ENCODE measurements at places on chromosomes 16 and 17.

DNA sequence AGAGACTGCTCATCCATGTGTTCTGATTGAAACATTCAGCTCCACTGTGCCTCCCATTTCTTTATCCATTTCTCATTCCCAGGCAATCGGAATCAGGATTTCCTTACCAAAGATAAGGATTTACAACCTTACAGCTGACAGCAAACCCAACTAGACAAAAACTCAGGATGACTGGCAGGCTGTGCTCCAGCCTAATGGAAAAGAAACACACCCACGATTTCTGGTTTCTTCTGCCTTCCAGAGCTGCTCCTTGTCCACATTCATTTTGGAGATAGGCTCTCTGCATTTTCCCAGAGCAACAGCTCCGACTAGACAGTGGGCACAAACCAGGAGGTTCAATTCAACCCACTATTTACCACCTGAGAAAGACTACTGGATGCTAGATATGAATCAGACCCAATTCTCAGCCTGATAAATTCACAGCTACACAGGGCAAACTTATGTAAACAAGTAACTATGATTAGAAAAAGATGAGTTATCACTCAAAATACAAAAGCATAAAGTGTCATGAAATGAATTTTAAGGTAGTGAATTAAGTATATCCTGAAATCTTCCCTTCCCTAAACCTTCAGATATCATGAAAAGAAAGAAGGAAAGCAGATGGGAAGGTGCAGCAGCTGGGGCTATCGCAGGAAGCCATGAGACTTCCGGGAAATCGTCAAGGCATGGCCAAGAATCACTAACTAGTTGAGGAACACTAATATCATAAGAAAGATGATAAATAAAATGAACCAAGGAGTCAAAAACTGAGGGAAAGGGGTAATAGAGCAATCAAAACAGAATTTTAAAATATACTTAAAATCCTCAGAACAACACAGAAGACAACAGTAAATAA lies 44.8 kb upstream of the CLEC18B start:
- no peak for DNase-seq

GRCh38 chr16:66228792-66229191 lies 137.7 kb upstream of the CDH5 start:
- DNase-seq, result no peak

- no peak for DNase-seq
These were observed 5.3 kb downstream of the CTNS start for GRCh38 chr17:3641717-3642486.

DNA sequence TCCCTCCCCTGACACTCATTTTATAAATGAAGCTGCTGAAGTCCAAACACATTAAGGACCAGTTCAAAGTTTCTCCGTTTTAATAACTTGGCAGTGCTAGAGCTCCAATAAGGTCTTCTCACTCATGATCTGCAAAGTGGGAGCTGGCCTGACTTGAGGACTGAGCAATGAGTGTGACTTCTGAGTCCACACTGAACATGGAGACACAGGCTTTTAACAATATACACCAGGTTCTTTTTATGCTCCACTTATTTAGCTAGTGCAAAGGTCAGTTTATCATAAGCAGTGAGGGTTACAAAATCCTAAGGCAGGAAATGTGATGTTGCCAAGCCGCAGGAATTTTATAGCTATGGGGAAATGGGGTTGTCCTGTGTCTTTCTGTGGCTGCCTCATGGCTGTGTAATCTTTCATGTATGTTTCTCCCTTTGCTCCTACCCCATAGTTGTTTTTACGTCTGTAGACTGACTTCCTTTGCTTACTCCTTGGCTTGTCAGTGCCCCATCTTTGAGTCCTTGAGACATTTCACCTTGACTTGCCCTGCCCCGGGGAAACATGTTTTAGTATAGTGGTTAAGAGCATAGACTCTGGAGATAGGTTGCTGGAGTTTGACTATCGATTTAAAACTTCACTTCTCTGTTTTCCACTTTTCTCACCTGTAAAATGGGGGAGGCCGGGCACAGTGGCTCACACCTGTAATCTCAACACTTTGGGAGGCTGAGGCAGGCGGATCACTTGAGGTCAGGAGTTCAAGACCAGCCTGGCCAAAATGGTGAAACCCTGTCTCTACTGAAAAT lies 12.2 kb upstream of the MMD start:
- DNase-seq, result no peak

GRCh38 chr16:3346041-3346440 lies 9.6 kb upstream of the OR2C1 start:
- DNase-seq, result no peak

DNA sequence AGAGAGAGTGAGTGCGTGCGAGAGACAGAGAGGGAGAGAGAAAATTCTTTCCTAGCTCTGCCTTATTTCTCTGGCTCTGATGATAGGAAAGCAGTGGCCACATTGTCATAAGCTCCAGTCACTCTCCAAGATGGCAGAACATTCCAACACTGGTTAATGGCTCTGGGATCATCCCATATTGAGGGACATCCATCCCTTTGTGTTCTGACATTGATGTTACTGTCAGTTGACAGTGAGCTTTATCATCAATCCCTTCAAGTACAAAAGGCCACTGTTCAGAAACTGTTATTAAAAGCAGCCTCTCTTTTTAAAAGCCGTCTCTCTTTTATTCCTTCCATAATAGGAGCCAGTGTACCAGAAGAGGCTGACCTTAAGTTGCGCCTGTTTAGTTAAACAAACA lies 1084.9 kb upstream of the RBFOX1 start:
- no peak for DNase-seq

GRCh38 chr17:44672479-44673093 lies 16.3 kb downstream of the MEIOC start:
- DNase-seq, result no peak

DNA sequence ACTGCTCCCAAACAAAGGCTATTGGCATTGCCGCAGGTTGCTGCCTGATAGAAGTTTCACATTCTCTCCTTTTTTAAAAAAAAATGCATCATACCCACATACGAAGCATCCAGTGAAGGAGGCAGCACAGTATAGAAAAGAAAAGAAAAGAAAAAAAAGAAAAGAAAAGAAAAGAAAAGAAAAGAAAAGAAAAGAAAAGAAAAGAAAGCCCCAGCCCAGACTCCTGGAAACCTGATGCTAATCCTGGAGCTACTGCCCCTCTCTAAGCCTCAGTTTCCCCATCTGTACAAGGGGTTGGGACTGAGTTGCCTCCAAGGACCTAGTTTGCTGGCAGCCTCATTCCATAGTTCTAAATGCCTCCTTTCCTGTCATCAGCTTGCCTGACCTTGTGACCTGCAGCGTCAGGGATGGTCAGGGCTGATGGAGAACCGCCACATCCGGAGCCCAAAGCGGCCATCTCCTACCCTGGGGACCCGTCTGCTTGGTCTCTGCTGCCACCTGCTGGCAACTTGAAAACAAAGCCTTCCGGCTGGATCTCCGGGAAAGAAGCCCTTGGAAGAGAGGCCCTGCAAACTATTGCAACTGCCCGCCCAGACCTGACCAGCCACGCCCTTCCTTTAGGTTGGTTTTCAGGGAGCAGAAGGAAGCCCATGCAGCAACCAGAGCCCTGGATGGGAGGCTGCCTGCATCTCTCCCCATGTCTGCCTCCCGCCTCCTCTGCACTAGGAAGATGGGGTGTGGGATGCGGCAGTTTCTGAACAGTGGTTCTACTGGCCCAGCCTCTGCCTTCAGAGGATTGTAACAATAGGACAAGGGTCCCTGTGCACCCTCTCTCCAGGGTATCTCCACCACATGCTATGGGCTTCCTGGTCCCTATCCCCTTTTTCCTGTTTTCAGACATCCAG lies 13.0 kb downstream of the AIPL1 start:
- DNase-seq, result peak; percentile 76

- no peak for DNase-seq
These were observed 715 bp downstream of the ENDOV start for GRCh38 chr17:80415626-80416137.

DNA sequence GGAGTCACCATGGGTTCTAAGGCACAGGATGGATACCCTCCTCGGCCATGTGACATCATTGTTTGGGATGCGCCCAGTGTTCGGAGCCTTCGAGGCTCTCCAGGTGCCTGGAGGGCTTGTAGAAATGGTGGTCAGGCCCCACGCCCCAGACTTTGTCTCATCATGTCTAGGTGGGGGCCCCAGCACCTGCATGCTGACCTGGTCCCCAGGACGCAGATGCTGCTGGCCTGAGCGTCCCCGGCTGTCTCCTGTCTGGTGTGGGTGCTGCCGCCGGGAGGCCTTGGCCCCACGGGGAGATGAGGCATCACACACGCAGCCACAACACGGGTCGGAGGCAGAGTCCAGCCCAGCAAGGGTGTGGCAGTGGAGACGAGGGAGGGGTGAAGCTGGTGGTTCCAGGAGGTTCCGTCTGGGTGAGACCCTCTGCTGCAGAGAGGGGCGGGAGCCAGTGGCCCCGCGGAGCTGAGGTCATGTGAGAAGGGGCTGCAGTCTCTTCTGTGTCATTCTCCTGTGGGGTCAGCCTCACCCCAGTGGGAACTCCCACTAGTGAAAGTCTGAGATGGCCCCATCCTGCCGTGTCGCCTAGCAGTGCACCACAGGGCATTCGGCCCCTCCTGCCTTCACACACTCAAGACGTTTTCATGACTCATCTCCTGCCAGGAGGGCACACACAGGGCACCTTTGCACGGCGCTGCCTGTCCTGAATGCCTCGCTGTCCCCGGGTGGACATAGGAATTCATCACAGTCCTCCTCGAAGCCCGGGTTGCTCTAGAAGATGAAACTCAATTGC lies 46.6 kb downstream of the JPH3 start:
- no peak for DNase-seq

- no peak for DNase-seq
These were observed 47.1 kb downstream of the VAC14 start for GRCh38 chr16:70753694-70754325.

- no peak for DNase-seq
These were observed 266.7 kb downstream of the SOX9 start for GRCh38 chr17:72387487-72387886.

DNA sequence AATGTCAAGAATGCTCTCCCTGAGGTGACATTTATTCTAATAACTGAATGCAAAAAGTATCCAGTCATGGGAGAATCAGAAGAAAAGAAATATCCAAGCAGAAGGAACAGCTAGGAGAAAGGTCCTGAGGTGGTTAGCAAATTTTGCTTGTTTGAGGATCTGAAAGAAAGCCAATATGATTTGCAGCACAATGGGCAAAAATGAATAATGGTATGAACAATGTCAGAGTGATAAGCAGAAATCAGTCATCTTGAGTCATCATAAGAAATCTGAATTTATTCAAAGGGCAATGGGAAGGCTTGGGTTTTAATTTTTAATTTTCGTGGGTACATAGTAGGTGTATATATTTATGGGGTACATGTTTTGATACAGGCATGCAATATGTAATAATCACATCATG lies 68.5 kb downstream of the BRIP1 start:
- DNase-seq, result no peak

DNA sequence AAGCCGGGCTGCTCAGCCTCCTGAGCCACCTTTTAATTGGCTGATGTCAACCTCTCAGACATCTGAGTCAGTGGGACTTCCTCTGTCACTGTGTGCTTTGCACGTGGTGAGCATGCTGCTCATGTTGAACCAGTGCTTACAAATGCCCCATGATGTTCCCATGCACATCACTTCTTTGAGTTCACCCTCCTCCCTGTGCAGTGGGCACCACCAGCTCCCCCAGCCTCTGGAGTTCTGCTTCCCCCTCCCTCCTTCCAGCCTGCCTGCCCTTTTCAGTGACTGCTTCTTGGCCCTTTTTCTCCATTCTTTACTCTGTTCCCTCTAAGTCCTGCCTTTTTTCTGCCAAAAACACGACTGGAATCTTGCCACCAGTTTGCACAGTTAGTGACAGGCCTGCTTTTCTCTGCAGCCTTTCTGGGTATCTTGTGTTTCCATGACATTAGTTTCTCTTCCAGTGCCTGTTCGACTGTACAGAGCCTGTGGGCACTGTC lies 41.6 kb downstream of the USP10 start:
- no peak for DNase-seq

GRCh38 chr16:20812510-20812909 lies 6.2 kb downstream of the REXO5 start:
- DNase-seq, result no peak

DNA sequence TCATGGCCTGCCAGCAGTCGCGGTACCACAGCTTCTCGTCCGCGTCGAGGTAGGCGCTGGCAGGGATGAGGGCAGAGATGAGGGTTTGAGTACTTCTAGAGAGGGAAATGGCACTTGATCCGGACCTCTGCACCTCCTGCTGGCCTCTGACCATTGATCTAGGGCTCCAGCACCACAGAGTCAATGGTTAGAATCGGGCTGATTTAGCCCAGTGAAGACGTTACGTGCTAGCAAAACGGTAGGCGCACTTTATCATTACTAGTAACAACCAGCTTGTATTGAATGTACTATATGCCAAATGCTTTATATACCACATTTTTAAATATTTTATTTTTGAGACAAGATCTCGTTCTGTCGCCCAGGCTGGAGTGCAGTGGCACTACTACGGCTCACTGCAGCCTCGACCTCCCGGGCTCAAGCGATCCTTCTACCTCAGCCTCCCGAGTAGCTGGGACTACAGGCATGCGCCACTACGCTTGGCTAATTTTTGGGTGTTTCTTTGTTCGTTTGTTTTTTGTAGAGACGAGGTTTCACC lies 526 bp downstream of the TSNAXIP1 start:
- no peak for DNase-seq

DNA sequence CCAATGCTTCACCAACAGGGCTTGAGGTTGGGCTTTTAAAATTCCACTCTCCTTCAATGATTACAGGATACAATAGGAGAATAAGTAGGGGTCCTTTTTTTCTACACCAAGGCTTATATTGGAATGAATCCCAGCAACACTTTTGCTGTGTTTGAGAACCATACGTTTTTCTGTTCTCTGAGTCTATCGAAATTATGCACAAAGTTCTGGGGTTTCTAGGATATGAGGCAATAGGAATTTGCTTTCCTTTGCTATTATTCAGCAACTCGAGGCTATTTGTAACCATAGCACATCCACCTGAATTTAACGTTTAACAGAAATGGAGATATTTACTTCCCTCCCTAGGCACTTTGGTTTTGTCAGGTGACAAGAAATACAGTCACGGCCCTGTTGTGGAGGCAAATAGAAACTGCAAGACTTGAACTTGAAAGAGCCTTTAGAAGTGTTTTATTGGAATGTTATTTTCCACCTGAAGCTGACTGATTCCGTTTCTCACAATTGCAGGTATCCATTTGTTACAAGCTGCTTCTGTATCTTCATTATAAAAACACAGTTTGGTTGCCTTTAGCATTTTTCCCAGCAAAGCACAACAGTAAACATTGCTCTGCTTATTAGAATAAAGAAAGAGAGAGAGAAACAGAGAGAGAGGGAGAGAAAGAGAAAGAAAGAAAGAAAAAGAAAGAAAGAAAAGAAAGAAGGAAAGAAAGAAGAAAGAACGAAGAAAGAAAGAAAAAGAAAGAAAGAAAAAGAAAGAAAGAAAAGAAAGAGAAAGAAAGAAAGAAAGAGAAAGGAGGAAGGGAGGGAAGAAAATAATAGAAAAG lies 109.6 kb downstream of the HS3ST3A1 start:
- no peak for DNase-seq
